ENCODE measurements at places on chromosomes 6 and 20.
A peak's percentile ranks its signal among the peaks of the same experiment; 100 is the strongest.

DNA sequence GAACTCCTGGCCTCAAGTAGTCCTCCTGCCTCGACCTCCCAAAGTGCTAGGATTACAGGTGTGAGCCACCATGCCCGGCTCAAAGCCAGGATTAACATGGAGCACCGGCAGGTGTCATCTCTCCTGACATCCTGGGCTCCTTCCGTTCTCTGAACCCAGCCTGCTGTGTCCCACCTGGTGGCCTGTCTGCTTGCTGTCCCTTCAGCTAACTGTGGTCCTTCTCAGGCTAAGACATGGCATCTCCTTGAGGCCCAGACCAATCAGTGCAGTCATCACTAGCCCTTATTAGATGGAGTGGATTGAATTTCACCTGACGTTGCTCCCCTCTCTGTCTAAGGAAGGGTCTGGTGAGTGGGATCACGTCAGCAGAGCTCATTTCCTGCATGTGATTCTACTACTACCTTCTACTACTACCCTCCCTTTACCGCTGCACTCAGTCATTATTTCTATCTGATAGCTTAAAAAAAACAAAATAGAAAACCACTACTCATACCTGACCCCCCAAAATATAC lies 28.0 kb upstream of the SYNJ2 start:
- DNase-seq: peak; percentile 38

DNA sequence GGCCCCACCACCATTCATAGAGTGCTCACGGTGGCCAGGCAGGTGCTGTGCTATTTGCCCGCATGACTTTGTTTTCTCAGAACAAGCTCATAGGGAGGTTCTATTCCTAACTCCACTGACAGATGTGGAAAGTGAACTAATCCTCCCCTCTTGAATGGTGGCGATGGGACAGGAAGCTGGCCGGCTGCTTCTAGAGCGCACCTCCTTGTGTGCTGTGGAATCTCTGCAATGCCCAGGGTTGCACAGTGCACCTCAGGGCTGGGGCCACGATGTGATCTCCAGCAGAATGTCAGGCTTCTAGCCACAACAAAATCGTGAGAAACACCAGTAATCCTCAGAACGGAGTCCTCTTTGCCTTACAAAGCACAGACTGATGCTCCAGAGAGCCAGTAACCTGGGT lies 53.8 kb upstream of the SLC22A23 start:
- no peak for DNase-seq

GRCh38 chr6:12232339-12232738 lies 57.8 kb upstream of the EDN1 start:
- no peak for DNase-seq

DNA sequence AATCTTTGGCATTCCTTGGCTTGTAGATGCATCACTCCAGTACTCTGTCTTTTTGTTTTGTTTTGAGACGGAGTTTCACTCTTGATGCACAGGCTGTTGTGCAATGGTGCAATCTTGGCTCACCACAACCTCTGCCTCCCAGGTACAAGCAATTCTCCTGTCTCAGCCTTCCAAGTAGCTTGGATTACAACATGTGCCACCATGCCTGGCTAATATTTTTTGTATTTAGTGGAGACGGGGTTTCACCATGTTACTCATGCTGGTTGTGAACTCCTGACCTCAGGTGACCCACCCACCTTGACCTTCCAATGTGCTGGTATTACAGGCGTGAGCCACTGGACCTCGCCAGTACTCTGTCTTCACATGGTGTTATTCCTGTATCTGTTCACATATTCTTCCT lies 35.8 kb upstream of the LGSN start:
- DNase-seq: no peak

GRCh38 chr20:36633285-36633772 lies 12.7 kb downstream of the SLA2 start:
- no peak for DNase-seq
